ENCODE measurements at places on chromosomes 1 and 21. TPM values are rescaled to one million over a fixed set of nuclear protein-coding genes. Genes with fewer than 3 reads are reported as not detected.

DNA sequence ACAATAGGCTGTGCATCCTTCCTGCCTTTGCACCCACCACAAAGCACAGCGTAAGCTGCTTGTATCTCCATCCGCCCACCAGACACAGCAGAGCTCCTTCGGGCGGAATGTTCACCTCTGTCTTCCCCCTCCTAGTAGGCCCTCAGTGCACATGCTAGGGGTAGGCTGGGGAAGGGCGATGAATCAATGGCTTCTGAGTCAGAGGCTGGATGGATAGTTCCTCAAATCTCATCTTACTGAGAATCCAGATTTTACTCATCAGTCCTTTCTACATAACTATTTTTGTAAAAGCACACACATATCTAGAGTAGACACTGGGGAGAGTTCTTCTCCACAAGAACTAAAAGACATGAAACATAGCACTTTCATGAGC is 73.8 kb downstream of the BCAR3 start:
- H3K4me3 ChIP-seq = no peak overlapping the region
- H3K36me3 ChIP-seq = peaks cover 11% of the 10 kb centered on the region
- peak overlapping the region; percentile 31 for H3K27ac ChIP-seq
- H3K4me1 ChIP-seq = peaks cover 43% of the 10 kb centered on the region

- no peak for DNase-seq
- H3K36me3 ChIP-seq = no peaks in the 10 kb centered on the region
- no peak overlapping the region for H3K27ac ChIP-seq
Measured at GRCh38 chr1:38508232-38508631, 351.3 kb downstream of the RRAGC start.

GRCh38 chr1:93900723-93901504 is 8.3 kb downstream of the GCLM start:
- no peak overlapping the region for H3K4me3 ChIP-seq
- no peak overlapping the region for H3K27ac ChIP-seq
- H3K27me3 ChIP-seq = no peaks in the 10 kb centered on the region
- H3K4me1 ChIP-seq = peaks cover 23% of the 10 kb centered on the region
- peaks cover 38% of the 10 kb centered on the region for H3K36me3 ChIP-seq

GRCh38 chr1:204067935-204068334 is 5.0 kb upstream of the SOX13 start:
- no peak for DNase-seq
- H3K4me3 ChIP-seq = no peak overlapping the region
- no peak overlapping the region for H3K27ac ChIP-seq
- H3K4me1 ChIP-seq = peaks cover 2% of the 10 kb centered on the region
- peaks cover 27% of the 10 kb centered on the region for H3K27me3 ChIP-seq

- H3K4me1 ChIP-seq = peaks cover 15% of the 10 kb centered on the region
- peak overlapping the region; percentile 95 for H3K4me3 ChIP-seq
- DNase-seq = peak; percentile 14
Measured at GRCh38 chr1:18901952-18902522, 318 bp downstream of the ALDH4A1 start.

GRCh38 chr1:64687725-64688327 is 57.0 kb upstream of the RAVER2 start:
- no peaks in the 10 kb centered on the region for H3K27me3 ChIP-seq
- H3K4me3 ChIP-seq = no peak overlapping the region
- no peaks in the 10 kb centered on the region for H3K36me3 ChIP-seq
- H3K27ac ChIP-seq = no peak overlapping the region
- DNase-seq = no peak

- peak; percentile 68 for DNase-seq
- no peaks in the 10 kb centered on the region for H3K27me3 ChIP-seq
- H3K4me3 ChIP-seq = peak overlapping the region; percentile 57
Measured at GRCh38 chr1:35715568-35716002, 3.1 kb downstream of the C1orf216 start.

DNA sequence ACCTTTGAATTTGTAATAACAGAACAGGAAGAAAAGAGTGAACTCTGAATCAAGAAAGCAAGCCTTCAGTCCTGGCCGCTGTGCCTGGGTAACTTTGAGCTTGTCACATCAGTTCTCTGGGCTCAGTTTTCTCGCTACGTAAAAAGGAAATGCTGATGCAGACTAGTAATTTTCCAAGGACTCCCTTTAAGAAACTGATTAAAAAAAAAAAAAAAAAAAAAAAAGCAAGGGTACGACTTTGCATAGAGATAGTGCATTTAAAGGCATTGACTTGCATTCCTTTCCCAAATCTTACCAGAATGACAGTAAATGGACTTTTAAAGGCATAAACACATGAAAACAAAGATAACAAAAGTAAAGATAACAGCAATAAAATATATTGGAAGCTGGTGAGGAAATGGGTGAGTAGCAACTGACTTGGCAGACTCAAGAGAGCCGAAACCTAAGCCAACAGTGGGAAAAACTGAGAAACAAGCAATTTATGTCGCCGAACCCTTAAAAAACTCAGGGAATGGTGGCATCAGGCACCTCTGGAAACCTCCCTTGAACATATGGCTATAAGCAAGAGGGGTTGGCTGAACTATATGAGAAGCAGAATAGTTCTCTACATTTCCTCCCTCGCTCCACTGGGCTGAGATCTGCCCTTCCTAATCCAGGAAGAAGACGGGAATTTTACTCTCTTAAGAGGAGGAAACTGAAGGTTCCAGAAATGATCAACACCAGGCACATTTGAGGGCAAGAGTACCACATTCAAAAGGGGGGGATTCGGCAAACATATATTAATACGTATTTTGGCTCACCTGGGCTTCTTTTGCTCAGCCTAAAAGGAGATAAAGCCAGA is 189.2 kb downstream of the CDC7 start:
- DNase-seq = no peak
- H3K27ac ChIP-seq = no peak overlapping the region
- peaks cover 2% of the 10 kb centered on the region for H3K27me3 ChIP-seq
- peaks cover 26% of the 10 kb centered on the region for H3K4me1 ChIP-seq

GRCh38 chr1:204241050-204241449 is 27.3 kb upstream of the GOLT1A start:
- no peaks in the 10 kb centered on the region for H3K36me3 ChIP-seq
- DNase-seq = no peak
- H3K27ac ChIP-seq = no peak overlapping the region
- H3K4me1 ChIP-seq = no peaks in the 10 kb centered on the region
- peaks cover 3% of the 10 kb centered on the region for H3K27me3 ChIP-seq
- H3K4me3 ChIP-seq = no peak overlapping the region

DNA sequence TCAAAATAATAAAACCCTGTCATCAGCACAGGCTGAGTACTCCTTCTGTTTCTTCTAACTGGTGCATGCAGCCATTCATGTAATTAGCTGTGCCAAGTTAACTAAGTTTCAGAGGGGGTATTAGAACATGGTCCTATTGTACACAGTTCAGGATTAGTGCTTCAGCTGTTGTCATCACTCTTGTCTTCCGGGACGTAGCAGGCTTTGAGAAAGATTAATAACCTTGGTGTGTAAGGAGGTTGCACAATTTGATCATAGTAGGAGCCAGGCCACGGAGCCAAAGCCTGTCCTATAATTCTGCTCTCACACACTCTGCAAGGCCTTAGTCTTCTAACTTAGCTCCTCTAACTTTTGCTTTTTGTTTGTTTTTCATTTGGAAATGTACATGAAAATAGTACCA is 44.7 kb downstream of the PTGFRN start:
- H3K4me3 ChIP-seq = no peak overlapping the region
- no peak overlapping the region for H3K27ac ChIP-seq
- peaks cover 3% of the 10 kb centered on the region for H3K4me1 ChIP-seq
- DNase-seq = no peak
- H3K36me3 ChIP-seq = no peaks in the 10 kb centered on the region

DNA sequence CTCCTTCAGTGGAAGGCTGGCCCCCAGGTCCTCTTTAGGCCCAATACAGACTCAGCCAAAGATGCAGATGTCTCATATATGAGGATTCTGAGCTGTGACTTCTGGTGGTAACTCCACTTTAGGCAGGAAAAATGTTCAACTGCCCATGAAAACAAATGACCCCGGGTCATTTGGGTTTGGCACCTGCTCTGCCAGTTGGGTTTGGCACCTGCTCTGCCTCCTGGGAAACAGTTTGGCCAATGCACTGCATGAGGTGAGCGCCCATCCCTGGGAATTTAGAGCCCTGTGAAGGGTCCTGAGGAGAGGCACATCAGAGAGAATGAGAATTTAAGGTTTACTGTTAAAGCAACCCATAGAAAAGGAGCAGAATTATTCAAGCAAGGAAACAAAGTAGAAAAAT is 45.3 kb downstream of the B3GALT5 start:
- no peak overlapping the region for H3K4me3 ChIP-seq
- DNase-seq = no peak
- H3K27ac ChIP-seq = no peak overlapping the region
- H3K36me3 ChIP-seq = no peaks in the 10 kb centered on the region
- H3K27me3 ChIP-seq = peaks cover 5% of the 10 kb centered on the region
- H3K4me1 ChIP-seq = no peaks in the 10 kb centered on the region

GRCh38 chr1:43932786-43933385 is 715 bp upstream of the ARTN start:
- peaks cover 10% of the 10 kb centered on the region for H3K27me3 ChIP-seq
- H3K4me3 ChIP-seq = no peak overlapping the region
- no peak for DNase-seq
- H3K36me3 ChIP-seq = peaks cover 4% of the 10 kb centered on the region
- H3K4me1 ChIP-seq = peaks cover 11% of the 10 kb centered on the region
- H3K27ac ChIP-seq = no peak overlapping the region

GRCh38 chr21:32427958-32428623 is 15.6 kb downstream of the EVA1C start:
- H3K4me3 ChIP-seq = no peak overlapping the region
- H3K27me3 ChIP-seq = no peaks in the 10 kb centered on the region
- no peak for DNase-seq
- peaks cover 3% of the 10 kb centered on the region for H3K36me3 ChIP-seq
- H3K27ac ChIP-seq = no peak overlapping the region

DNA sequence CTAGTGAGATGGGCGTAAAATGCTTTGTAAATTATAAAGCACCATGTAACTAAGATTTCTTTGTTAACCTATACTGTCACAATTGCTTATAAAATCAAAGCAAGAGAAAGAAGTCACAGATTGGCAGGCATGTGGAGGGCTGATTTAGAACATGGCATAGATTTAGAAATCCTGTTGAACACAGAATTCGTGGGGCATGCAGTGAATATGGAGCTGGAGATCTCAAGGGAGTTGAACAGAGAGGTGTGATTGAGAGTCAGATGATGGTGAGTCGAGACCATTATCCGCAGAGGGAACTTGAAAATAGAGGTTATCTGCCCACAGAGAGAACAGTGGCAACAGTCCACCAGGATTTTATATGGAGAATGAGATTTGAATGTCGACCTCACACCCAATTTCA is 27.6 kb downstream of the PBX1 start:
- no peak for DNase-seq
- H3K27me3 ChIP-seq = no peaks in the 10 kb centered on the region
- no peaks in the 10 kb centered on the region for H3K36me3 ChIP-seq
- no peaks in the 10 kb centered on the region for H3K4me1 ChIP-seq
- H3K27ac ChIP-seq = no peak overlapping the region
- H3K4me3 ChIP-seq = no peak overlapping the region

- peaks cover 2% of the 10 kb centered on the region for H3K4me1 ChIP-seq
- no peak overlapping the region for H3K27ac ChIP-seq
- DNase-seq = no peak
- H3K4me3 ChIP-seq = peak overlapping the region; percentile 18
- H3K27me3 ChIP-seq = peaks cover 59% of the 10 kb centered on the region
- H3K36me3 ChIP-seq = no peaks in the 10 kb centered on the region
Measured at GRCh38 chr1:159944623-159945455, 574 bp downstream of the IGSF9 start.

- peaks cover 5% of the 10 kb centered on the region for H3K4me1 ChIP-seq
- no peak overlapping the region for H3K27ac ChIP-seq
Measured at GRCh38 chr1:89179343-89179742, 3.5 kb upstream of the GBP7 start.

- H3K4me3 ChIP-seq = no peak overlapping the region
- no peak for DNase-seq
- no peaks in the 10 kb centered on the region for H3K4me1 ChIP-seq
- H3K27ac ChIP-seq = no peak overlapping the region
- no peaks in the 10 kb centered on the region for H3K36me3 ChIP-seq
Measured at GRCh38 chr1:34757386-34757785, 2.2 kb upstream of the GJB4 start.

DNA sequence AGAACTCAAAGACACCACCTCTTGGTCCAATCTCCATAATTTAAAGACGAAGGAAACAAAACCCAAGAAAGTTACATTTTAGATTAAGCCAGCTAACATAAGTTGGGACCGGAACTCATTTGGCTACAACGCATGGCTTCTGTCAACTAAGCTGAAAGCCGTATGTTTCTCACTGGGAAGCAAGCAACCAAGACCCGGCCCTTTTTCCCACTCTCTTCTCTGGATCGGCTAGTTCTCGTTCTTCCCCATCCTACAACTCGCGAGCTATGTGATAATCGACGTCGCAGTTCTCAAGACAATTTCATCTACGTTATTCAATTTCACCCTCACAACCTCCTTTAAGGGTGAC is 601 bp downstream of the CCT8 start:
- H3K27ac ChIP-seq = peak overlapping the region; percentile 98
- peaks cover 41% of the 10 kb centered on the region for H3K4me1 ChIP-seq
- DNase-seq = no peak

DNA sequence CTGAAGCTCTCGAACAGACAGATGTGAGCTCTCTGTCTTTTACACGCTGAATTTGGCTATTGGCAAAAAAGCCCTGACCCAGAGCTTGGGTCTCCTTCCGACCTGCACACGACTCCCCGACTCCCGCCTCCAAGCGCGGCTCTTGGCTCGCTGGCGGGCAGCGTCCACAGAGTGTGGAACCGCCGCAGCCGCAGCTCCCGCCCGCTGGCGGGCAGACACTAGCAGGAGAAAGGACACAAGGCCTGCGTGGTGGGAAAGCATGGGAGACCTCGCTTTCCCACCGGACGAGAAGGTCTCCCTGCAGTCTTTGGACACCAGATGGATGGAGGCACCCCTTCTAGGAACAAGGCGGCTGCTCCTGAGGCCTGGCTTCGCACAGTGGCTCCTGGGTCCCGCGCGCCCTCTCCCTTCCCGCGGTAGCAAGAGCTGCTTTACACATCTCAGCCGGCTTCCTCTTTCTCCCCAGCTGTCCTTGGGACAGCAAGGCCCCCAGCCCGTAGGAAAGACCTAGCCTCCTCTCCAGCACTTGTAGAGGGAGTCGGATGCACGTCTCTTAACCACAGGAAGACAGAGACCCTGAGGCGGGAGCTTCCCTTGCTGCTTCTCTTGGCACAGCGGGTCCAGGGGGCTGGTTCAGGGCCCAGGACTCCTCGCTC is 92.1 kb downstream of the PRKAB2 start:
- H3K4me1 ChIP-seq = peaks cover 42% of the 10 kb centered on the region
- H3K27me3 ChIP-seq = peaks cover 84% of the 10 kb centered on the region
- peak overlapping the region; percentile 22 for H3K4me3 ChIP-seq
- no peak overlapping the region for H3K27ac ChIP-seq

- DNase-seq = no peak
- H3K4me1 ChIP-seq = no peaks in the 10 kb centered on the region
- no peak overlapping the region for H3K4me3 ChIP-seq
- H3K36me3 ChIP-seq = no peaks in the 10 kb centered on the region
- no peak overlapping the region for H3K27ac ChIP-seq
Measured at GRCh38 chr1:52190500-52191252, 48.8 kb downstream of the ZFYVE9 start.

The C1orf122 gene
- total RNA-seq = 24.5 TPM

The MIER1 gene
- total RNA-seq = 45.1 TPM

The AMY1A gene
- total RNA-seq = not detected

The RPS6KA1 gene
- 190 TPM for total RNA-seq

The C1QTNF12 gene
- total RNA-seq = 3.5 TPM

The KIFAP3 gene
- total RNA-seq = 15.5 TPM

The CPT2 gene
- 25.3 TPM for total RNA-seq

The FAAH gene
- 2.4 TPM for total RNA-seq

The LENEP gene
- total RNA-seq = 2.0 TPM

The IRF6 gene
- not detected for total RNA-seq

The IVNS1ABP gene
- 148 TPM for total RNA-seq

The TRAF5 gene
- 63.8 TPM for total RNA-seq
